ENCODE measurements at places on chromosomes 3 and 15.

DNA sequence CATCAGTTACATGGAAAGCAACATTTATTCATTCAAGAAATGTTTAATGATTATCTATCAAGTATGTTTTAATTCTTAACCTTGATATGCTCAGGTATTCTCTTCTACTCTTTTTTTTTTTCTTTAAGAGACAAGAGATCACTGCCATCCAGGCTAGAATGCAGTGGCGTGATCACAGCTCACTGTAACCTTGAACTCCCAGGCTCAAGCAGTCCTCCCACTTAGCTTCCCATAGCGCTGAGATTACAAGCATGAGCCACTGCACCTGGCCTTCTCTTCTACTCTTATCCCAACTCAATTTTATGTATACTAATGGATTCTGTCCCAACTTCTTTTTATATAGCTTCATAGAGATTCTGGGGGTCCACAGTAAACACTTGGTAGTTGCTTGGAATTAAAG, 50.9 kb downstream of the SETD2 start:
- no peak for DNase-seq

DNA sequence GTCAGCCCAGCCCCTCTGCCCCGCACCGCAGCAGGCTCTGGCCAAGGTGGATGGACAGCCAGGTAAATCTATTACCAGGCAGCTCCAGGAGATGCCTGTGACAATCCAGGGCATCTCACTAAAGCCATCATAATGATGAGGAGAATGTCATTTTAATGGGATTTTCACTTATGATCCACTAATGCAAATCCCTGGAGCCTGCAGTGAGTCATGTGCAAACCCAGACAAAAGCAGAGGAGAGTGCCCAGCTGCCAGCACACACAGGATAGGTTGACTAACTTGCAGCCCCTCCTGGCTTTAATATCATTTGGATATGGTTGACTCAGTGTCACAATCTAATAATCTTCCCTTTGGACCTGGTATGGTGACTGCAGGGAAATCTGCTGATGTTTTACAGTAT, 206.9 kb upstream of the TRIM42 start:
- DNase-seq = no peak

DNA sequence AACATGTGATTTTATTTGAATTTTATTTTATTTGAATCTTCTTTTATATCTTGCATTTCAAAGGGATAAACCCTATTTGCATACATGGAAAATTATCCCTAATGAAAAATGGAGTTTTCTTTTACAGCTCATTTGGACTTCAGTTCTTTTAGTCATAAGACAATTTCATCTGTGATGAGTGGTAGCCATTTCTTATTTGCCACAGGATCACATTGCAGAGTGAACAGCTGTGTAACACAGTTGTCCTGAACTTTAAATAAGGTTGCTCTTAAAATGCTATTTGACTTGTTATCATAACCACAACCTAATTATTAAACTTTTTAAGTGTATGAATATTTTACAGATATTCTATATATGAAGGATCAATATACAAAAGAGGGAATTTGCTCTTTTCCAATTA, 221.7 kb upstream of the ROPN1 start:
- DNase-seq = no peak

- DNase-seq = no peak
Observed at GRCh38 chr3:15324379-15324808, 8.0 kb downstream of the SH3BP5 start.

- DNase-seq = no peak
Observed at GRCh38 chr3:192331749-192332385, 395.5 kb downstream of the FGF12 start.

- DNase-seq = no peak
Observed at GRCh38 chr15:88479169-88479568, 11.7 kb downstream of the MRPS11 start.

- no peak for DNase-seq
Observed at GRCh38 chr3:67154429-67154828, 156.3 kb downstream of the KBTBD8 start.

DNA sequence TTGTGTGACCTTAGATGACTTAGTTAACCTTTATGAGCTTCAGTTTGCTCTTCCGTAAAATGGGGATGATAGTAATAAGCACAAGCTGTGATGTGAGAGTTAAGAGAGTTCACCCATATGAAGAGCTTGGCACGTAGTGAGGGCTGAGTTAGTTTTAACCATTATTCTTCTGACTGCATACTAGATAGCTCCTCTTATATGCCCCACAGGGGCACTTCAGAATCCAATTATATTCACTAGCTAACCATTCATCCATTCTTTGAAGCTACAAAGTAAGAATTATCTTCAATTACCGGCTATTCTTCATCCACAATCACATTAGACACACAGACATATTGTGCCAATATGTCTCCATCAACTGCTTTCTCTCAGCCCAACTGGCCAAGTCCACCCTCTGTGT, 159.0 kb upstream of the STT3B start:
- DNase-seq = no peak

DNA sequence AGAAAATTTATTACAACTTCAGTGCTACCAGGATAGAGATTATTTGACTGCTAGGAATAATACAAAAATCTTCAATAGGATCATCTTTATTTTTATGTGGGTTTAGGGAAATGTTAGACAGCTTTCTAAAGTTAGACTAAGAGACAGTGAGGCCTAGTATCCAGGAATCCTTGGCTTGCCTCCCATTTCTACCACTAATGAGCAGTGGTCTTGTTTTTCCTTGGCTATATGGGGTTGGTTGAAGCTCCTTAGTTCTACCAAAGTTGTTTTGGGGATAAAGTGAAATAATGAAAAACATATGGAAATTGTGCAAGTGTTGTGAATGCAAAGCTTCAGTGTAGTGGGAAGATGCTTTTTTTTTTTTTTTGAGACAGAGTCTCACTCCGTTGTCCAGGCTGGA, 16.8 kb downstream of the AP4E1 start:
- DNase-seq = no peak

DNA sequence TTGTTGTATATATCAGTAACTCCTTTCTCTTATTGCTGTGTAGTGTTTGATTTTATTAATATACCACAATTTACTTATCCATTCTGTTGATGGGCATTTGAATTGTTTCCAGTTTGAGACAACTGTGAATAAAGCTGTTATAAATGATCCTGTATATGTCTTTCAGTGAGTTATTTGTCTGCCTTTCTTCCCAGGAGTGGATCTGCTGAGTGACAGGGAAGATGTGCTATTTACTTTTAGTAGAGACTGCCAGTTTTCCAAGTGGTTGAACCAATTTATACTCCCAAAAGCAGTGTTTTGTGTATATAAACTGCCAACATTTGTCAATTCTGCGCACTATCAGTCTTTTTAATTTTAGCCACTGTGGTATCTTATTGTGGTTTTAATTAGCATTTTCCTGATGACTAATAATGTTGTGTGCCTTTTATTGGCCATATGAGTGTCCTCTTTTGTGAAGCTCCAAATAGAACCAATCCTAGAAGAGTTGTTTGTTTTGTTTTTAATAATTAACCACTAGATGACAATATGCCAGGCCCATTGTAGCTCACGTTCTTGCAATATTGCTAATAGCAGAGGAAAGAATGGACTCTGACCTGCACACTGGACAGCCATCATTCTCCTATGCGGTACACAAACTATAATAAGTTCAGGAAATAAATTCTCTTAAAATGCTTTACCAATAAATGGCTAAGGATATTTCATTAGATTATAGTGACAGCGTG, 25.3 kb downstream of the TRANK1 start:
- DNase-seq = no peak

DNA sequence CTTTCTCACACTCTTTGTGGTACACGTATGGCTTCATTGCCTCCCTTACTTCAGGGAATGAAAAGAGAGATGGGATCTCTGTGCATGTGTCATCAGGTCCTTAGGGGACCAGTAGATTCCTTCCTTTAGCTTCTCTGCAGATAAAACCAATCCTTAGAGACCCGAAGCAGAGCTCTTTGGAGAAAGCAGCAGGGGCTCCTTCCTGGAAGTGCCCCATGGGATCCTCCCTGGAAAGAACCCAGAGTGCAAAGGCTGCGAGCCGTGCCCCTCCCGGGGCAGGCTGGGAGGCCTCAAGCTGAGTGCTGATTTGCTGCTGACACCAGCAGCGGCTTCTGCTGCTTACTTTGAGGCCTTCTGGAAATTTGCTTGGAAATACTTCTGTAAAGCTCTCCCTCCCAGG, 328.6 kb upstream of the RGMA start:
- no peak for DNase-seq

DNA sequence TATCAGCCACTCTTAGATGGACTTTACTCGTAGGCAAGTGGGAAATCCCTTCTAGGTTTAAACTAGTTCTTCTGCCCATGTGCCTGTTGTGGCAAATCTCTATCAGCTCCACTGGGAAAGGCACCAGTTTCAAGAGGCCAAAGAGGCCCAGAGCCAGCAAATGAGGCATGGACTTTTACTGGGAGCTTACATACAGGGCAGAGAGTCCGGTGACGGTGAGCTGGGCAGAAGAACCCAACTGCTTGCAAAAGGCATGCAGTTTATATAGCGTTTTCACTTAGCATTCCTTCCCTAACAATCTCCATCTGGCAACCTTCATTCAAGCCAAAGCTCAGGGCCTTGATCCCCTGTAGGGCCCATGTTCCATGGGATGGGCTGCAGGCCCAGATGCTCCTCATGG, 93.0 kb upstream of the C3orf80 start:
- DNase-seq = no peak

- no peak for DNase-seq
Observed at GRCh38 chr3:11803977-11804892, 42.5 kb downstream of the TAMM41 start.

- no peak for DNase-seq
Observed at GRCh38 chr3:56775445-56775837, 26.3 kb downstream of the ARHGEF3 start.

DNA sequence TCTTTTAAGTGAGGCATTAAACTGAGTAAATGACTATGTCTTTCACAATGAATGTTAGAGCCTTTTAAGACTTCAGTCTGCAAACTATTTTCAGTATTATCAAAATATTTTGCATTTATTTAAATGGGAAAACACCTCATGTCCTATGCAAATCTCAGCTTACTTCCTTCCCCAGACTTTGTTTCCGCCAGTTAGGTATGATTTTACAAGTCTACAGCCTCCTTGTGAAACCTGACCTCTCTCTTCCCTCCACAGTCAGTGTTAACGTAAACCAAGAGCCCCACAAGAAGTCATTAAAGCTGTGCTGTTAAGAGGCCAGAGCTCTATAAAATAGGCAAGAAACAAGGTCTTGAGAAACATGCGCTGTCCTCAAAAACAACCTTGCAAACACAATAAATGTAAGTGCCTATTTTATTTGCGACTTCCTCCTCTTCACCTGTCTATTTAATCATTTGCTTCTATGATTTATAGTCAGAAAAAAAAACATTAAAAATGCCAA, 48.3 kb downstream of the PRTG start:
- no peak for DNase-seq

GRCh38 chr15:49042165-49042564, 4.1 kb downstream of the SECISBP2L start:
- no peak for DNase-seq

- DNase-seq = no peak
Observed at GRCh38 chr3:114231616-114232015, 5.8 kb downstream of the ZNF80 start.

DNA sequence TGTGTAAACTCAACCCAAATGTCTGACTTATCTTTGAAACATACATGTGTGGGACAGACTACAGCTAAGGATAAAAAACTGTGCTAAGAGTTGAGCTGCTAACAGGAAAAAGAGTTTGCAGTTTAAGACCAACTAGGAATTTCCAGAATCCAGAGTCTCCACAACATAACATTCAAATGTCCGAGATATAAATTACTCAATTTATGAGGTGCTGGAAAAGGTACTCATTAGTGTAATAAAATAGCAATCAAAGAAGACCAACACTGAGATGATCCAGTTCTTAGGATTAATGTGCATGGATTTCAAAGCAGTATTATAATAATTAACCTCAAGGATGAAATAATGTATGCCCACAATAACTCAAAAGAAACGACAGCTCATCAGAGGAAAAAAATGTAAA, 426.5 kb upstream of the KCNMB2 start:
- no peak for DNase-seq

DNA sequence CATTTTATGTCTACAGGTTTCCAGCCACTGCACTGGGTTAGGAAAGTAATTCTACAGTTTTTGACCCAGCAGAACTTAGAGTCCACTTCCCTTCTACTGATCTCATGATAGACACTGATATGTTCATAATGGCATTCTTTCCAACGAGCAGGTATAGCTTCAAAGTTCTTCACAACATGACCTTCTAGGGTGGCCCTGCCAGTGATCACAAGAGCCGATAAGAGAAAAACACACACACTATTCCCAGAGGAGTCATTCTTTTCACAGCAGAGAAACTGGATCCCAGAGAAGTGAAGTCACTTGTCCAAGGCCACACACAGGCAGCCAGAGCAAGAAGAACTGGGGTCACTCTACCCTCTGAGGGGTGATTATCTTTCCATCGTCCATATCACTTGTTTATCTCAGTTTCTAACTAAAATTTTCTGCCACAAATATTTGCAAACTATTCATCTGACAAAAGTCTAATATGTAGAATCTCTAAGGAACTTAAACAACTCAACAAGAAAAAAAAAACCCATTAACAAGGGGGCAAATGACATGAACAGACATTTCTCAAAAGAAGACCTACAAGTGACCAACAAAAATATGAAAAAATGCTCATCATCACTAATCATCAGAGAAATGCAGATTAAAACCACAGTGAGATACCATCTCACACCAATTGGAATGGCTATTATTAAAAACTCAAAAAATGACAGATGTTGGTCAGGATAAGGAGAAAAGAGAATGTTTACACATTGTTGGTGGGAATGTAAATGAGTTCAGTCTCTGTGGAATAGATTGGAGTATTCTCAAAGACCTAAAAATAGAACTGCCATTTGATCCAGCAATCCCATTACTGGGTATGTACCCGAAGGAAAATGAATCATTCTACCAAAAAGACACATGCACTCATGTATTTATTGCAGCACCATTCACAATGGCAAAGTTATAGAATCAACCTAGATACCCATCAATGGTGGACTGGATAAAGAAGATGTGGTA, 31.5 kb downstream of the SPTSSB start:
- DNase-seq = no peak

DNA sequence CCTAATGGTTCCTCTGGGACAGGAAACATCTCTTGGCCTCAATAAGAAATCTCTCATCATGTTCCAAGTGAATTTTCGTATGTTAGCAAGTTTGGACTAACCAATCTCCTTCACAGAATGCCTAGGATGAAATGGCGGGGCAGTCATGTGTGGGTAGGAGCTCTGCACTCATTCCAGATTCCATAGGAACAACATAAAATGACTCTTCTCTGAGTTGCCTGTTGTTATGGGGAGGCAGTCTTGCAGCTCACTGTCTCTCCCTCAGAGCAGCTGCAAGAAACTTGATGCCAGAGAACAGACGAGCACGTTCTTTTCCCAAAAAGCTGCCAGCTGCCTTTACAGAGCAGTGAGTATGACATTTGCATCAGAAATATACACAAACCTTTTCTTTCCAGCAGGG, 34.1 kb downstream of the SPATA12 start:
- DNase-seq = no peak

GRCh38 chr15:89196994-89197393, 24.4 kb downstream of the RLBP1 start:
- no peak for DNase-seq

DNA sequence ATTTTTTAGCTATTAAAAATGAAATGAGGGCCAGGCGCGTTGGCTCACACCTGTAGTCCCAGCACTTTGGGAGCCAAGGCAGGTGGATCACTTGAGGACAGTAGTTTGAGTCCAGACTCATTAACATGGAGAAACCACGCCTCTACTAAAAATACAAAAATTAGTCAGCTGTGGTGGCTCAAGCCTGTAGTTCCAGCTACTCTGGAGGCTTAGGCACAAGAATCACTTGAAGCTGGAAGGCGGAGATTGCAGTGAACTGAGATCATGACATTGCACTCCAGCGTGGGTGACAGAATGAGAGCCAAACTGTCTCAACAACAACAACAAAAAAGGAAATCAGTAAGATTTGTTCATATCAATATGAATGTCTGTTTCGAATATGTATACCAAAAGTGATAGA, 517.1 kb downstream of the ROBO1 start:
- DNase-seq = no peak

All from activated T-helper 1 cell treated with anti-CD3 and anti-CD28 coated beads, Interleukin-2, amount 50 U/mL, for 16 hours (primary cell).